ENCODE measurements at places on chromosomes 2 and 18.

GRCh38 chr18:49223837-49224529, 236.5 kb downstream of the DYM start:
- DNase-seq: no peak

GRCh38 chr2:153584244-153584643, 105.7 kb upstream of the RPRM start:
- no peak for DNase-seq

DNA sequence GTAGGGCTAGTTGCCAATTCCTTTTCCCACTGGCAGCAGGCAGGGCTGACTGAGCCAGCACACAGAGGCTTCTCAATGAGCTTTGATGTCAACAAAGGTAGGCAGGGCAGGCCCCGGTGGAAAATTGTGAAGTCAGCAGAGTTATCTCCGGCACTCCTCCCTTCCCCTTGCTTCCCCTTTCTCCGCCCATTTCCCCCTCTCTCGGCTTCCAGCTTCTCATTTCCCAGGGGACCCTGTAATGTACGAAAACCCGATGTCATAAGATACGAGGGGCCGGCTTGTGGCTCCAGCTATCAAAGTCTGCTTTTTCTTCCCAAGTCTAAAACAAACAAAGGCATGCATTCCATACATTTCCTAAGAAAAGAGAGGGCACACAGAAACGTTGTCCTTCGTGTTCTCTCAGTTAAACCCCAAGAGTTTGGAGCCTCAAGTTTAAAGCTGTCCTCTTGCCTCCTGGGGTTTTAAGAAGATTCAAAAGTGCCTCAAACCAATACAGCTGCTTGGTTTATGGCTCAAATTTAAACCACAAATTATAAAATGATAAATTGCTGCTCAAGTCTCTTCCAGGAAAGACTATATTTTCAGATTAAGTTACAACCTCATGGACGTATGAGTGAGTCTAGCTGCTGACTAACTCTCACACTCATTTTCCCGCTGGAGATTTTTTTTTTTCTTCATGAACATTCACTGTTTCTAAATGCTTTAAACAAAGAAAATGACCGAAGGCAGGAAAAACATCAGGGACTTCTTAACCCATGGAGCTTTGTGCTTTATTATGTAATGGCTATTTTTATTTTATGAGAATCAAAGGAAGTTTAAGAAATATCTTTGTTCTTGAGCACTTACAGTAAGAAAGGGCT, 27.2 kb upstream of the EML4 start:
- peak; percentile 19 for DNase-seq

DNA sequence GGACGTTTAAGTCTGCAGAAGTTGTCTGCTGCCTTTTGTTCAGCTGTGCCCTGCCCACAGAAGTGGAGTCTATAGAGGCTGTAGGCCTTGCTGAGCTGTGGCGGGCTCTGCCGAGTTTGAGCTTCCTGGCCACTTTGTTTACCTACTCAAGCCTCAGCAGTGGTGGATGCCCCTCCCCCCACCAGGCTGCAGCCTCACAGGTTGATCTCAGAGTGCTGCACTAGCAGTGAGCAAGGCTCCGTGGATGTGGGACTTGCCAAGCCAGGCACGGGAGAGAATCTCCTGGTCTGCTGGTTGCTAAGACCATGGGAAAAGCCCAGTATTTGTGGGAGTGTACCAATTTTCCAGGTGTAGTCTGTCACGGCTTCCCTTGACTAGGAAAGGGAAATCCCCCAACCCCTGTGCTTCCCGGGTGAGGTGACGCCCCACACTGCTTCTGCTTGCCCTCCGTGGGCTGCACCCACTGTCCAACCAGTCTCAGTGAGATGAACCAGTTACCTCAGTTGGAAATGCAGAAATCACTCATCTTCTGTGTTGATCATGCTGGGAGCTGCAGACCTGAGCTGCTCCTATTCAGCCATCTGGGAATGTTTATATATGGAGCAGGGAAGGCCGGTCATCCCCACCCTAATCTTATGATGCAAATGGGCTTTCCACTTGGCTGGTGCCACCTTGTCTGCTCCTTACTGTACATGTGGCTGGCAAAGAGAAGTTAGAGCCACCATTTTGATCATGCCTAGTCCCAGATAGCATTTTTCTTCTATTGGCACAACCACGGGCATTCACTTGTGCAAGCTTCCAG, 156.9 kb upstream of the ITGA6 start:
- DNase-seq: peak; percentile 24

GRCh38 chr2:178233428-178233827, 39.1 kb downstream of the OSBPL6 start:
- no peak for DNase-seq

DNA sequence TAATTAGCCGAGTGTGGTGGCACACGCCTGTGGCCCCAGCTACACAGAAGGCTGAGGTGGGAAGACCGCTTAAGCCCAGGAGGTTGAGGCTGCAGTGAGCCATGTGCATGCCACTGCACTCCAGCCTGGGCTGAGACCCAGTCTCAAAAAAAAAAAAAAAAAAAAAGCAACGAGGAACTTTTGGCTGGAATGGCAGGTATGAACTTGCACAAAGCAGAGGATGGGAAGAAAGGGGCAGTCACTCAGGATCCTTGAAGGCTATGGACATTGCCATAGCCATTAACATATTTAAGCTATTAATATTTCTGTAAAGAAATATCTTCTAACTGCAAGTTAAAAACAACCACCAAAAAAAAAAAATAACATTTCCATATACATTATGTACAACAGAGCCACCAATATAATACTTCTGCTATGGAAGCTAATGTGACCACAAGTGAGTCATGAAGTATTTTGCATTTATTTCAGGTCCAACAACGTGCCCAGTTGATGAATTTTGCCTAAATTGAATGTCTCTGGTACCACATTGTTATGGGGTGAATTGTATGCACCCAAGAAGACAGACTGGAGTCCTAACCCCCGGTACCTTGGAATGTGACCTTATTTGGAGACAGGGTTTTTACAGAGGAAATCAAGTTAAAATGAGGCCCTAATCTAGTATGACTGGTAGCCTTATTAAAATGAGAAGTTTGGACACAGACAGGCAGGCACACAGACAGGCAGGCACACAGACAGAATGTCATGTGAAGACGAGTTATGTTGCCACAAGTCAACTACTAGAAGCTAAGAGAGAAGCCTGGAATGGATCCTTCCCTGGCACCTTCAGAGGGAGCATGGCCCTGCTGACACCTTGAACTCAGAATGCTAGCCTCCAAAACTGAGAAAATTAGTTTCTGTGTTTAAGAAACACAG, 102.8 kb downstream of the RBMS1 start:
- no peak for DNase-seq

GRCh38 chr2:21454839-21455238, 331.1 kb downstream of the TDRD15 start:
- DNase-seq: no peak

DNA sequence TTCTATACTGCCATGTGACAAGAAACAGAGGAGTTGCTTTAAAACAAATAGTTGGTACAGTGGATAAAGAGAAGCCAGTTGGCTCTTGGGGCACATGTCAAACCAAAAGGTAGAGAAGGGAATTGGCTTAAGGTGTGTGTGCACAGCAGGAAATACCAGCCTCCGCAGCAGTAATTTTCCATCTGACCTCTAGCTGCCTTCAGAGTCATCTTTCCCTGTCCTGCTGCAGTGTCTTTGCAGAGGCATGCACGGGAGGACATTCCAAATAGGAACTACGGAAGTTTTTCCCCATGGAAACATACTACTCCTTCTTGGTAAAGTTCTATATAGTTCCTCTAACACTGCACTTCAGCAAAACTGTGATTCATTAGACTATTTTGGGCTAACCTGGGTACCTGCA, 99.5 kb downstream of the RAB3GAP1 start:
- DNase-seq: no peak

DNA sequence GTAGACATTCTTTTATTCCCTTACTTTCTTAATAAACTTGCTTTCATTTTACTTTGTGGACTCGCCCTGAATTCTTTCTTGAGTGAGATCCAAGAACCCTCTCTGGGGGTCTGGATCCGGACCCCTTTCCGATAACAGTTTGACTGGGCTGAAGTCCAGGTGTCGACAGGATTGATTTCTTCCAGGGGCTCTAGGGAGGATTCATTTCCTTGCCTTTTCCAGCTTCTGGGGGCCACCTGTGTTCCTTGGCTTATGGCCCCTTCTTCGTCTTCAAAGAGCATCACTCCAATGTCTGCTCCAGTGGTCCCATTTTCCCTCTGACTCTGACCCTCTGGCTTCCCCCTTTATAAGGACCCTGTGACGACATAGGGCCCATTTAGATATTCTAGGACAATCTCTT, 67.5 kb downstream of the COPS8 start:
- DNase-seq: no peak

- no peak for DNase-seq
Observed at GRCh38 chr18:45617284-45617683, 2.0 kb downstream of the SLC14A2 start.

DNA sequence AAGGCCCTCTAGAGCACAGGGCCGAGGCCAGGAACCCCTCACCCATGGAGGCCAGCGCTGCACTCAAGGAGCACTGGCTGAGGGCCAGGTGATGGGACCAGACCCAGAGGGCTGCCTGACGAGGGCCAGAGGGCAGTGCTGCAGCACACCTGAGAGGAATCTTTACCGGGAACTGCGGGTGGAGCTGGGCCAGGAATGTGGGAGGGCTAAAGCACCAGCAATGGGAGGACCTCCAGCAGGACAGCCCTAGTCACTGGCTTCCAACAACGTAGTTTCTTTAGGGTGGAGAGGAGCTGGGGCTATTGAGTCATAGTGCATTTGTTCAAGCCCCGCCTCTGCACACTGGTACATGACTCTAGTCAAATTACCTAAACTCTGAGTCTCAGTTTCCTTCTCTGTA, 143.4 kb downstream of the TMEM17 start:
- no peak for DNase-seq

DNA sequence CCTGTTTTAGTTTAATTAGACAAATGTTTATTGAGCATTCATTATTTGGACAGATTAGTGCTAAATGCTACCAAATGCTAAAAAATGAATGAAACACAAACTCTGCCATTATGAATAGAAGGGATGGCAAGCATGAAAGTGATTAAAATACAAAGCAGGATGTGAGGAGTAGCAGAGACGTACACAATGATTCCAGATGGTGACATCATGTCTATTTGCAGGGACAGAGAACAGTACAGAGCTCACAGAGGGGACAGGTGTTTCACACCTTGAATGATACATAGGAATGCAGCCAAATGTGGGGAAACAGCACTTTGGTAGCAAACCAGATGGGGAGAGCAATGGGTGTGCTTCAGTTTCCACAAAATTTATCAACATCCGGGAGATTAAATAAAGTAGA, 76.3 kb downstream of the CD226 start:
- no peak for DNase-seq

GRCh38 chr18:8175501-8176061, 433.7 kb upstream of the RAB12 start:
- no peak for DNase-seq

DNA sequence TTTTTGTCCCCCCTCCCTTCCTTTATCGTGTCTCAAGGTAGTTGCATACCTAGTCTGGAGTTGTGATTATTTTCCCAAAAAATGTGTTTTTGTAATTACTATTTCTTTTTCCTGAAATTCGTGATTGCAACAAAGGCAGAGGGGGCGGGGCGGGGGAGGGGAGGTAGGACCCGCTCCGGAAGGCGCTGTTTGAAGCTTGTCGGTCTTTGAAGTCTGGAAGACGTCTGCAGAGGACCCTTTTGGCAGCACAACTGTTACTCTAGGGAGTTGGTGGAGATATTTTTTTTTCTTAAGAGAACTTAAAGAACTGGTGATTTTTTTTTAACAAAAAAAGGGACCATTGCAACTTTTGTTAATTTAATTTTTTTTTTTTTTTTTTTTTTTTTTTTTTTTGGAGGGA, 2.1 kb downstream of the SOX11 start:
- no peak for DNase-seq

DNA sequence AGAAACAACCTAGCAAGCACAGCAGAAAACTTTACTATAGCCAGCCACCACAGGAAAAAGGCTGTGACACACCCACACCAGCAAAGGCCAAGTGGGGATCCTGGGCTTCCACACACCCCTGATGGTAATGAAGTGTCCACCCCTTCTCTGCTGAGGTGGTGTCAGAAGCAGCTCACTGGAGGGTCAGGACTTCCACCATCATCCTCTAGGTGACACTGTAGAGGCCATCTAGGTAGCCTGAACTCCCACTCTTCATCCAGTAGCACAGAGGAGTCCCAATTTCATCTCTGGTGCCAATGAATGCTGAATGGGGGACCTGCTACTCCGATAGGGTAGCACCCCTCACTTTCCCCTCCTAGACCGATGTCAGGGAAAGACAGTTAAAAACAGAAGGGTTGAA, 1544.4 kb downstream of the LRP1B start:
- DNase-seq: no peak

DNA sequence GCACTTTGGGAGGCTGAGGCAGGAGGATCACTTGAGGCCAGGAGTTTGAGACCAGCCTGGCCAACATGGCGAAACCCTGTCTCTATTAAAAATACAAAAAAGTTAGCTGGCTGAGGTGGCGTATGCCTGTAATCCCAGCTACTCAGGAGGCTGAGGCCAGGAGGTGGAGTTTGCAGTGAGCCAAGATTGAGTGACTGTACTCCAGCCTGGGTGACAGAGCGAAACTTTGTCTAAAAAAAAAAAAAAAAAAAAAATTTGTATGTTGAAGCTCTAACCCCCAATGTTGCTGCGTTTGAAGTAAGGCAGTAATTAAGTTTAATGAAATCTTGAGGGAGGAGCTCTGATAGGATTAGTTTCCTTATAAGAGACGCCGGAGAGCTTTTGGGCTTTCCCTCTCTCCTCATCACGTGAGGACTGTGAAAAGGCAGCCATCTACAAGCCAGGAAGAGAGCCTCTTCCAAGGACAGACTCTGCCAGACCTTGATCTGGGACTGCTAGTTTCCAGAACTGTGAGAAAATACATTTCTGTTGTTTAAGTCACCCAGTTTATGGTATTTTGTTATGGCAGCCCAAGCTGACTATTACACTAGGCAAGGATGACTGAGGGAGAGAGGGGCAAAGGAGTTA, 11.5 kb upstream of the PNPT1 start:
- no peak for DNase-seq

DNA sequence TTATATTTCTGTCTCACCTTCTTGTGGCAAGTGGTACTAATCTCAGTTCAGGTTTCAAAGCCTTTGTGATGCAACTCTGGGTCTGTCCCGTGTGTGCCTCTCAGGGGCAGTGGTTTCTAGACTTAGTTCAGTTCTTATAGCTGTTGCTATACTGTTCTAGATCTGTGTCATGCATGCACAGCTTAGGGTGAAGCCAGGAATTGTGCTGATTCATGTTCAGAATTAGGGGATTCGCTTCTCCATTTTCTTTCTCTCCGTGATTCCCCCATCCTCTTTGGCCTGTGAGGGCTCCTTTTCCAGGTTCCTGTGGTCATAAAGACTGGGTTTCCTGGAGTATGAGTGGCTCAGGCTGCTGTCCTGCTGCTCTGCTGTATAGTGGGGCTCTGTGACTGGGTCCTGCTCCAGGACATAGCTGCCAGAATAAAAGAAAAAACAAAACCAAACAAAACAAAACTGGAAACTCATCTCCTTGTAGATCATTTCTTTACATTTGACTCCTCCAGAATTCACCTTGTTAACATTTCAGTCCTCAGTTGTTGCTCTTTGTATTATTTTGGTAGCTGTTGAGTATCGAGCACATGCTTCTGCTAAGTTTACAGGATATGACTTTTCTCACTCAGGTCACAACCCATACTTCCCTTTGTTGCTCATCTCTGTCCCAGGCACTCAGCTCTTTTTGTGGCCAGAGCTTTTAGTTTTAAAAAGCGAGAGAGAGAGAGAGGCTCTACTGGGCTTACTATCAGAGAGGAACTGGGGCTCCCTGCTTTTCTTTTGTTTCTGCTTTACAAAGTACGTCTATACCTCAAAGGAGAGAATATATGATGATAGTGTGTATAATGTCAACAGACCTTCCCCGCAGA, 34.2 kb downstream of the CERS6 start:
- peak; percentile 44 for DNase-seq
